ENCODE measurements at places on chromosomes 2 and 18.

DNA sequence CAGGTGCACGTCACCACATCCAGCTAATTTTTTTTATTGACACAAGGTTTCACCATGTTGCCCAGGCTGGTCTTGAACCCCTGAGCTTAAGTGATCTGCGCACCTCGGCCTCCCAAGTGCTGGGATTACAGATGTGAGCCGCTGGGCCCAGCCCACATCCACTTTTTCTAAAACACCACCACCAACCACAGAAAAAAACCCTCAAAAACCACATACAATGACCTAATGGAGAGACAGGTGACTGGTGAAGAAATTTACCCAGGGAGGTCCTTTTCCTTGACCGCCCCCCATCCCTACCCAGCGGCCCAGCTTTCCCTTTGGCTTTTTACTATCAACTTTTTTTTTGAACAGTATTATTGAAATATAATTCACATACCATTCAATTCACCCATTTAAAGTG is 47.9 kb downstream of the CACNB4 start:
- DNase-seq = no peak

GRCh38 chr2:84879584-84880394 is 1.1 kb downstream of the TRABD2A start:
- no peak for DNase-seq

- no peak for DNase-seq
Measured at GRCh38 chr18:55300421-55300935, 287.5 kb downstream of the TCF4 start.

- no peak for DNase-seq
Measured at GRCh38 chr18:79251021-79251420, 144.7 kb upstream of the NFATC1 start.

DNA sequence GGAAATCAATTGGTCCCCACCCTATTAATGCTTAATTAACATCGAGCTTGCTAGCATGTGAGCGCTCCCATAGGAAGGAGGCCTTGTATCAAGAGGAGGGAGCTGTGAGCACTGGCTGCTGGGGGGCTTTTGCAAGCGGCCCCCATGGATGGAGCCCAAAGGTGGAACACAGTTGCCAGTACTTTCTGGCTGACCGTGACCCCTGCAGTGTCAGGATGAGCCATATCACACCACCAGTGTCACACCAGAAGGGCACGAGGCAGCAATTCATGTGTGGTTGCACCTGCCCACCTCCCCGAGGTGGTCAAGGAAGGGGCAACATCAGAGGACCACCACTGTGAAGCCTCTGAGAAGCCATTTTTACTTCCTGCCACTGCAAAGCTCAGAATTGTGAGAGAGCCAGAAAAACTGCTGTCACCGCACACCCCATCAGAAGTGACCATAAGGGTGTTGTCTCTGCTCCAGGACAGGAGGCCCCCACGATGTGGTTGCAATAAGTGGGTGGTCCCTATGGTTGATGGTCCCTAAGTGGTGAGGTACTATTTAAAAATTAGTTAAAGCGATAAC is 99.8 kb upstream of the RAB6C start:
- no peak for DNase-seq

- no peak for DNase-seq
Measured at GRCh38 chr2:180715044-180715443, 265.4 kb upstream of the UBE2E3 start.

GRCh38 chr18:24273596-24273995 is 124.0 kb downstream of the OSBPL1A start:
- no peak for DNase-seq

DNA sequence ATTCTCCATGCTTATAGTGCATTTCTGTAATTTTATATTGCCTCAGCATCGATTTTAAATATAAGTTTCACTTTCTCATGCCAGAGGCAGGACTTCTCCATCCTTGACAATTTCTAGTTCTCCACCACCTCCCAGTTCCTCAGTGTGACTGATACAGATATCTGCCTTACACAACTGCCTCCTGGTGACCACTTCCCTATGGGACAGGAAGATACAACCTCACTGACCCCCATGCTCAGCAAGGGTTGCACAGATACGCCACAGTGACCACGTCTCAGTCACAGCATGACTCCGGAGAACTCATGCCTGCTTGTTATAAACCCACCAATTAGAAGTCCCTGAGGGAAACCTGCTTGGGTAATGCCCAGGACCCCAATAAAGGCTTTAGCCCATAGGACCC is 284.0 kb upstream of the MC4R start:
- DNase-seq = no peak

- no peak for DNase-seq
Measured at GRCh38 chr2:165024199-165024598, 68.9 kb upstream of the SLC38A11 start.

- DNase-seq = peak; percentile 66
Measured at GRCh38 chr2:42964439-42965083, 172.2 kb upstream of the HAAO start.

DNA sequence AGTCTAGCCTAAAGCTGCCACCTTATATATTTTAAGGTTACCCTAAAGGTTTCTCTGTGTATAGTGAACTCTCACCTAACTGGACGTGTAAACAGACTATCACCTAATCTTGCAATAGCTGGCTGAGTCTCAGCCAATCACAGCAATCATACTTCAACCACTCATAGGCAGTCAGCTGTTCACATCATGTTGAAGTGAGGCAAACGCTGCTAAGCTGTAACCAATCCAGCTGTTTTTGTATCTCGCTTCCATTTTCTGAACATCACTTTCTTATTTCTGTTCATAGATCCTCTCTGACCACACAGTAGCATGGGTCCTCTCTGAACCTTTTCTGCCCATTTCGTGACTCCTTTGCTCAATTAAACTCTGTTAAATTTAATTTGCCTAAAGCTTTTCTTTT is 468.2 kb upstream of the POU3F3 start:
- no peak for DNase-seq

GRCh38 chr18:79105455-79105854 is 36.3 kb downstream of the ATP9B start:
- DNase-seq = no peak

DNA sequence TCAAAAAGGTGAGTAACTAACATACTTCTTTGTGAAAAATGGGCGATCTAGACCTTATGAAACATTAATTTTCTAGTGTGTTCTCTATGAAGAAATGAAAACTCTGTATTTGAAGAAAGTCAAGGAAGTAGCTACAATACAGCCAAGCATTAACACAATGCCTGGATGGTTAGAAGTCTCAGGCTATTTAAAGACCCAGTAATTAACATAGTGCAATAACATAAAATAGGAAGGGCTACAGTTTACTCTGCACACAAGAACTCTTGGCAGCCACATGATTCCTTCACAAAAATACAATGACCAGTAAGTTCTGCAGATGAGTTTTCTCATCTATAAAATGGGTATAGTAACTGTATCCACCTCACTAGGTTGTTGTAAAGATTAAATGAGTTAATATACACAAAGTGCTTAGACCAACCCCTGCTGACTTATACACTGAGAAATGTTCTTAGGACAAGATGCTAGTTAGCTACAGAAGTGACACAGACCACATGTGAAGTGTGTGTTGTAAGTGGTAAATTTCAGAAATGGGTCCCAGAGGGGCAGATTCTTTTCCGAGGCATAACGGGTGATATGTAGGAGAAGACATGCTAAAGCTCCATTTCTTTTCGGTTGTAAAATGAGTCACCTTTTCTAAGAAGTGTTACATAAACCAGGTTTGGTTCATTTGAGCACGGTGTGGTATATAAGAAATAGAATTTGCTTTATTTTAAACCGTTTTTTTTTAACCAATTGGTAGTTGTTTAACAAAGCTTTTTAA is 61.8 kb downstream of the CXCR4 start:
- DNase-seq = no peak

DNA sequence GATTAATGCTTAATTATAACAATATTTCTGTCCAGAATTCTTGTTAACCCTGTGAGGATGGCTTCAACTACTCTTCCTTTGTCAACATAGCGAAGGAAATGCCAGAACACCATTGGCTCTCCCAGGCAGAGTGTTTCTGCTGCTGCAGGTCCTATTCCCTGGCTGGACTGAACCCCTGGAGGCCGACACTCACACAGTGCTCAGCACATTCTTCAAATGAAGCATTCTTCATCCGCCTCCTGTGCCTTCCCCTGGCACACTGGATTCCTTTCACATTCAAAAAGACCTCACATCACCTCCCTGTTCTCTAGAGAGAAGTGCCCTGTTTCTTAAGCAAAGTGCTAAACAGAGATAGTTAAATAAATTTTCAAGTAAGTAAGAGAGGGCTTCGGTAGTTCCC is 187.3 kb upstream of the MSH6 start:
- DNase-seq = no peak

GRCh38 chr2:228649447-228649846 is 468.0 kb upstream of the SPHKAP start:
- DNase-seq = no peak

- no peak for DNase-seq
Measured at GRCh38 chr2:216370961-216371712, 1.1 kb downstream of the MARCHF4 start.

GRCh38 chr18:77108001-77108692 is 24.4 kb downstream of the MBP start:
- DNase-seq = no peak

DNA sequence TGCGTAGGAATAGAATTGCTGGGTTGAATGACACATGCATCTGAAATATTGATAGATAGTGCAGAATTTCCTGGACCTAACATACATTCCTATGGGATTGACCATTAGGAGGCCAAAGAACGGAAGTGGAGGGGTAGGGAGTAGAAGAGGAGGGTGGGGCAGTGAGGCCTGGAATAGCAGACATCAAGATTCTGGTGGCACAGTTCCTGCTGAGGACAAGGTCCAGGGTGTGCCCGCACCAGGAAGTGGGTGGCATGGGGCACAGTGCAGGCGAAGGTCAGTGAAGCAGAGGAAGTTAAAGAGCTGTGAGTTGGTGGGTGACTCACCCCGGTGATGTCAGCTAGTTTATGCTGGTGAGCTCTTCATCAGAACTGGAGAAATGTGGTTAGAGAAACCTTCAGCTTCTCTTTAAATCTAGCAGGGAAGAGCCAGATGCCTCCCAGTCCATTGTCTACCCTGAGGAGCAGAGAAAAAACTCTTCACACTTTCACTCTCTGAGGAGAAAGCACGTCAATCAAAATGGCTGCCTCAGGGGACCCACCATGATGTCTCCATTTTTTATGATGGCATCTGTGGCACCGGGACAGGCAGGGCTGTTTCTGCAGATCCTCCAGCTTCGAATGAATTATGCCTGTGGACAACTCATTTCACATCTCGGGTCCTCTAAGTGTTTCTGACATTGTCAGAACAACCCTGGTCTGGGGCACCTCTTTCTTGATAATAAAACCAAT is 55.9 kb upstream of the CTLA4 start:
- peak; percentile 30 for DNase-seq

DNA sequence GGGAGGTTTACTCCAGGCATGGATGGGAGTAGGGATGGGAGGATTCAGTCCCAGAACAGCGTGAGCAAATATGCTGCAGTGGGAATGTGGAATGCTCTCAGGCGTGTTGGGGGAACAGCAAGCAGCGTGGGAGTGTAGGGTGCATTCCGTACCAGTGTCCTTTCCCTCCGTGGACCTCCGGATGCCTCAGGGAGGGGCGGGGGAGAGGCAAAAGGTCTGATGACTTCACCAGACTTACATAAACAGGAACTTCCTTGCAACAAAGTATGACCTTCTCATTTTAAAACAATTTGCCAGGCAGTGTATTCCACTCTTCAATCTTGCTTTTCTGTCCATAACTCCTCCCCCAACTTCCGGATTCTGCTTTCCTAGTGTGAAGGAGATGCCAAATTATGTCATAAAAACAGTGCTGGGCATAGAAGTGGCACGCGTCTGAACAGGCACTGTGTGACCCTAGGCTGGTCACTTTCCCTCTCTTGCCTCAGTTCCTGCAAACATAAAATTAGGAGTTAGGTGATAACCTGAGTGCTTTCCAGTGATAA is 36.9 kb downstream of the RPL37A start:
- no peak for DNase-seq

GRCh38 chr2:102020596-102021170 is 28.9 kb downstream of the IL1R2 start:
- peak; percentile 75 for DNase-seq

DNA sequence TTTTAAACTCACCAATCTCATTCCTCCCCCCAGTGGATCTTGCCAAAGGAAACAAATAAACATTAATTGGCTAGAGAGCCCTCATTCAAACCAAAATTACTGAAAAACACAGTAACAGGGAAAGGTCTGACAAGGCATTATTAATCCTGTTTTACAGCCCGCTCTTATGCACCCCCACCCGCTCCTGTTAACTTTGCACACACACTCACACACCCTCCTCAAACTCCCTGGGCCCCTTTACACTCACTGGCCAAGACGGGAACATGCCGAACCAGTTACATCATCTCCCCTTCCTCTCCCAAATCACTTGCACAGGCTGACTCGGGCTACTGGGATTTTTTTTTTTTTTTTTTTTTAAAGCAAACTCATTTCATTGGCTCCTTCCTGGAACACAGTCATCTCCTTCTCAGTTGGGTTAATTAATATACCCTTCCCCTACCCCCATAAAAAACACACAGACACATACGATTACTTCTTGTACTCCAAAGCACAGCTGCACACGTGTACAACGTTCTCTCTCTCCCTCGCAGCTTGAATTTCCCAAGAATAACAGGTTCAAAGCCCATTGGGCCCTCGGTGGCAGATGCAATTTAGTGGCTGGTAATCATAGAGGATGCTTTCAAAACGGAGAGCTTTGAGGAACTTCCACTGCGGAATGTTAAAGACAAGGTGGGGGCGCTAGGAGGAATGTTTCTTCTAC is 31.8 kb downstream of the KLF7 start:
- DNase-seq = no peak

DNA sequence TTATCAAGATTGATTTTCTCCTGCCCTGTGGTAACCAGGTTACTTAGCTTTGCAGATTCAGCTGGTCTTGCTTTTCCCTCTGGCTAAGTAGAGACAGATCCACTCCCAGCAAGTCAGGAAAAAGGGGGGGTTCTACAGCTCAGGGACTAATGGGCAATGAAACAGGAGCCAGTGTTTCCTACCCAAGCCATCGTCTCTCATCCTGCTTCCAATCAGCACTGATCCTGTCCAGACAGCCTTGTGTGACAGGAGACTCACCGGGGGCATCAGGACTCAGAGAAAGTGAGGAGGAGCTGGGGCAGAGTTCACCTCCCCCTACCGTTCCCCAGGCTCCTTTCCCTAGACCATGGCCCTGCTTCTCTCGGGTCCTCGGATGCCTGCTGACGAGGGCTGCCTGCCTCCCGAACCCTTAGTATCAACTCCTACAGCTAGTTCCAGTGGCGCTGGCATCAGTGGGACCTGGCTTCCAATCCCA is 307.6 kb downstream of the ALK start:
- DNase-seq = no peak

DNA sequence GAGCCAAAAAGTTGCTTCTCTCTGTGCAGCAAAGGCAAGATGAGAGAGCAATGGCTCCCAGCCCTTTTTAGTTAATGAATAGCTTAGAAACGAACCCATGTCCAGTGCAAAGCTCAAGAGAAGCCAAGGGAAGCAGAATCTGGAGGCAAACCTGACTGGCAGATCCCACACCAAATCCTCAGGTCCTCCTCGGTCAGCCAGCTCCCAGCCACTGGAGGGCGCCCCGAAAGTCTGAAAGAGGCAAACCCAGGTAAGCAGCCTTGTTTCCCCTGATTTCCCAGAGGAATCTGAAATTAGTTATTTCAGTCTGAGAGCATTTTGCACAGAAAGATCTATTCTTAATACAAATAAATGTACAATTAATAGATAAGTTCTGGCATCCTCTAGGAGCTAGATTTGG is 71.3 kb upstream of the PID1 start:
- no peak for DNase-seq
